ENCODE measurements at places on chromosomes 6 and 20. TPM values are rescaled to one million over a fixed set of nuclear protein-coding genes. Genes with fewer than 3 reads are reported as not detected.

The ZSCAN31 gene
- total RNA-seq, result 2.0 TPM

The PTK6 gene
- 0.14 TPM for total RNA-seq

The SIRPD gene
- total RNA-seq, result not detected

The CST2 gene
- not detected for total RNA-seq

The PRKN gene
- total RNA-seq, result not detected

The ZNF76 gene
- 20.9 TPM for total RNA-seq

The GRIK2 gene
- total RNA-seq, result 0.44 TPM

The FOXQ1 gene
- 5.0 TPM for total RNA-seq

The MCM8 gene
- 1.8 TPM for total RNA-seq

The HLA-F gene
- 14.7 TPM for total RNA-seq

The HSP90AB1 gene
- total RNA-seq, result 1,252 TPM

The HLA-DQB1 gene
- 0.43 TPM for total RNA-seq

The SMIM8 gene
- 3.3 TPM for total RNA-seq

The RAET1G gene
- 1.3 TPM for total RNA-seq

The PAX1 gene
- total RNA-seq, result not detected

The FRMD1 gene
- not detected for total RNA-seq

The PPP1R11 gene
- 39.1 TPM for total RNA-seq

The STMND1 gene
- total RNA-seq, result not detected

The OPRM1 gene
- total RNA-seq, result not detected

The OR2B6 gene
- total RNA-seq, result not detected

The SOX18 gene
- 0.43 TPM for total RNA-seq

The GJA10 gene
- not detected for total RNA-seq

The TRIM31 gene
- not detected for total RNA-seq

The SLC35D3 gene
- 0.14 TPM for total RNA-seq

The SSTR4 gene
- not detected for total RNA-seq

The IPCEF1 gene
- total RNA-seq, result under 0.01 TPM

Measured in placental pericyte (primary cell).